Stimulated activated CD4-positive, alpha-beta T cell treated with anti-CD3 and anti-CD28 coated beads, TNF-alpha, amount 100 ng/mL, for 4 hours (primary cell): ENCODE measurements at places on chromosomes 1 and 21.
A peak's percentile ranks its signal among the peaks of the same experiment; 100 is the strongest.

DNA sequence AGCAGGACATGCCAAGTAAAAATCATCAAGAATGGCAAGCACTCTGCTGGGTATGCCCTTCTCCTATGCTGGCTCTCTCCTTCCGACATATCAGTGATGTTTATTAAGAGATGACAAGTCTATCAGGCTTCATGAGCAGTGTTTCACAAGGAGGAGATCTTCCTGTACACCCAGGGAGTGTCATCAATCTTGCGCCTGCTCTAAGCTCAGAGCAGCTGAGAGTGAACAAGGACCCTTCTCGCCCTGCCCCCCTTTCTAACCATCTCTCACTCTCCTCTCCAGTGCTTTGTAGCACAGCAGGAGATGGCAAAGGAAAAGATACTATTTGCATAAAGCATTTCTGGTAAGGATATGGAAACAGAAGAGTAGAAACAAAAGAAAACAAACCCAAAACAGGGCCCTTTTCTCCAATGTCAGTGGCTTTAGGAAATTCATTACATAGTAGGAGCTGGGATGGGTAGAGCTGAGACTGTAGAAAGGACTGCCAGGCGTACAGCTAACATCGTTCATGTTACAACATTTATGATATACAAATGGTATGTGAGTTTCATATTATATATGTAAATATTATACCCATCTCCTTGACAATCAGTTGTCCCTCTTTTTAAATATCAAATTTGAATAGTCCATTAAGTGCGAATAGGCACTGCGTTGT is 201.7 kb downstream of the NUF2 start:
- DNase-seq = no peak

DNA sequence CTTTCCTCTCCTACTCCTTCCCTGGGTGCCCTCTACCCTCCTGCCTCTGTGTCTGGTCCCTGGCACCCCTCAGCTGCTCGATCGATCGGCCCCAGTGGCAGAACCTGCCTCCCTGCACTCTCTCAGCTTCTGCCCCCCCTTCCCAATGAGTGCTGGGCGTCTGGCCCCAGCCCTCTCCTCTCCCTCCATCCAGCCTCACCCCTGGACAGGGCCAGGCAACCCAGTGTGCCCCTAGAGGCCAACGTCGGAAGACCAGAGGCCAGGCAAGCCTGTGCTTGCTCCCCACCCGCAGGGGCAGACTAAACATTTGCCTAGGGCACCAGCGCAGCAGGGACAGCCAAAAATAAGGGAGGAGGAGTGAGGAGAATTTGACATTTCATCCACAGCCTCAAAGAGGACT is 43.5 kb downstream of the LGR6 start:
- no peak for DNase-seq

GRCh38 chr1:156726549-156727226 is 1.6 kb upstream of the METTL25B start:
- DNase-seq = peak; percentile 28

- peak; percentile 38 for DNase-seq
These were observed 6.3 kb downstream of the TMEM234 start for GRCh38 chr1:32215629-32216480.

DNA sequence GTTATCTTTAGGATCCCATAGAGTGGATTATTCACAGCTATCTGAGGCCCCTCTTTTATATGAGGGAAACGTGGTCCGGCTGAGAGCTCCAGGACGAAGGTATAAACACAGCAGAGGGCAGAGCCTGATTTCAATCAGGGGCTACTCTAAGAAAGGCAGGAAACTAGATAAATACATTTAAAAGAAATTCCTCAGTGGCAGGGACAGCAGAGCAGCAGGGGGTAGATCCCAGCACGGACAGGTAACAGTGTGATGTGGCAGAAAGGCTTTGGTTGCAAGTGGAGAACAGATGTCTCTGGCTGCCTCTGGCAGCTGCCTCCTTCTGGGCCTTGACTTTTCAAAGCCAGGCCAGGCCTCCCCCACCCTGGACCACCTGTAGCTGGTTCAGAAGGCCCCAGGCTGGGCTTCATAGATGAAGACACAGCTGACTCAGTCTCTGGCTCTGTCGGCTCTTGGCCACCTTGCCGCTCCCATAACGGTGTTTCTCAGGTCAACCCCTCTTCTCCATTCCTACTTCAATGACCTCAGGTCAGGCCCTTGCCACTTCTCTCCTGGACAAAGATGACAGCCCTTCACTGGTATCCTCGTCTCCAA is 43.8 kb downstream of the FAM78B start:
- no peak for DNase-seq

GRCh38 chr1:55146781-55147180 is 68.4 kb downstream of the USP24 start:
- no peak for DNase-seq

DNA sequence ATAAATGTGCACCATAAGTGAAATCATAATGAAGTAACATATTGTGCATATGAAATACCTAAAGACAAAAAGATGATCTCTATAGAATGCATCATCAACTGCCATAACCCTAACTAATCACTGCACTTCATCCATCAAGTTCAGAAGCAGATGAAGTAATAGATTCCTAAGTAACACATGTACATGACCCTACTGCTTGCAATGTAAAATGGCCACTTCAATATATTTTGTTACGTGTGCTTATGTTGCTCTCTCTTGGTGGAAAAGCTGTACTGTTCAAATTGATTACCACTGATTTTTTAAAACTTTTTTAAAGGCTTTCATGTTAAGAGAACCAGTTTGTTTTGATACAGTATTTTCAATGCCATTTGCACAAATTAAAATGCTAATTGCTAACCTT is 141.8 kb downstream of the TTLL7 start:
- DNase-seq = no peak

GRCh38 chr21:42559326-42559725 is 45.7 kb downstream of the SLC37A1 start:
- DNase-seq = no peak

DNA sequence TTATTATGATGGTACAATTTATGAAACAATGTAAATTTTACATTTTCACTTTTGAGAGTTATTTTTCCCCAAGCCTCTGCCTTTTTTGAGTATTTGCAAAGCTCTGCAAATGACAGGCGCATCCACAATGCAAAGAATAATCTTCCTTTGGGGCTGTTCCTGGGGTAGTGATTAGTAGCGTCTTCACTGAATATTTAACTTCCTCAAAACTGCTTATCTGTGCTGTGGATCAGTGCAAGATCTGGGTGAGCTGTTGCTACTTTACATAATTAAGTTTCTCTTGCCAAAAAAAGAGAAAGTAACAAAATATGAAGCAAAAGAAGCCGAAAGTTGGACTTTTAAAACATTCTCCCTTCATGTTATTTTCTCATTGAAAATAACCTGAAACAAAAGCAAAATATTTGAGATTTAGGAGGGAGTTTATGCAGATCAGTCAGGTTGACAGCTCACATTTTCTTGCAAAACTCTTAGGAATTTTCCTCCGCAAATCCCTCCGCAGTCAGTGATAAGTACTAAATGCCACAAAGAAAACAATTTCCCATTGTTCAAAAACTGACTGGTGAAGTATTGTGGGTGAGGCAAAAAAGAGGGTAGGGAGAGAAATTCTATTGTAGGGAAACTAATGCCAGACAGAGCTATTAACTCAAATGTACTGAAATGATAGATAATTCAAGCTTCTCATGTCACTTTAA is 276.4 kb upstream of the B3GALT2 start:
- no peak for DNase-seq

DNA sequence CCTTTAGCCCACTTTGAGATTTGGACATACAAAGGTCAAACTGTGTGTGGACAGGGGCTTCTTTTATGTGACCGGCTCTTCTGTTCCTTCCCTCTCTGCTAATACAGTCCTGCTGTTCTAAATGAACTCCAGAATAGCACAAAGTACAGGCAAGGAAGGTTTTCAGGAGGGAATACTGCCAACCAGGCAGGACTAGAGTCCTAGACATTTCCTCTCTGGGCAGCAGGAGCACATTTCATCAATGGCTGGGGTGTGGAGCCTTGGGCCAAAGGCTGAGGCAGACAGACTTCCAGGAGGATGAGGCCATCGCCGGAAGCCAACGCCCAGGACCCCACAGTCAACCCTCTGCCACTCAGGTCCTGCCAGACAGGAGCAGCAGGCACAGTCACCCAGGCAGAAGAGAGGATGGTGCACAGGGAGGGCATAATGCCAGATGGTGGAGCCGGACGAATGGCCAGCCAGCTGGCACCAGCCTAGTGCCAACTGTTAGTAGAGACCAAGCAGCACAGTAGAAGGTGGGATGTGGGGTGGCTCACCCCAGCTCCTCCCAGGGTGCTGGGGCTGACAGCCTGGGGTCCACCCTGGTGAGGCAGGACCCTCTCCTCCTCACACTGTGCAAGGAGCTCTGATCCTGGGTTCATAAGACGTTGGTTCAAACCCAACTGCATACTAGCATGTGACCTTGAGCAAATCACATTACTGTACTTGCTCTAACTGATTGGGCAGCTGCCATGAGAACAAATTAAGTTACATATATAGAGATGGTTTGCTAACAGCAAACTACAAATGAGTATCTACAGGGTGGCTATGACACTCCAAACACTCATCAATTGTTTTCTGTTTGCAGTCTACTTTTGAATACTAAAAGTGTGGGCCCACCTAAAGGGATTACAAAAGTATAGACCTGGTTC is 410.7 kb downstream of the SIPA1L2 start:
- DNase-seq = no peak

- DNase-seq = no peak
These were observed 121.5 kb downstream of the SIM2 start for GRCh38 chr21:36820176-36821031.

GRCh38 chr1:209486861-209487593 is 96.5 kb upstream of the CAMK1G start:
- DNase-seq = no peak
